A549 treated with ZK216348 at 1 μM for 4 hours (cell line): ENCODE measurements at places on chromosomes 7 and 10. TPM values are rescaled to one million over a fixed set of nuclear protein-coding genes. Genes with fewer than 3 reads are reported as not detected.

OGA gene
- 69.1 to 82.5 TPM (median 73.9 TPM) in 5 replicates for total RNA-seq

HOXA3 gene
- 3.8 to 9.6 TPM (median 8.0 TPM) in 5 replicates for total RNA-seq

PLEKHS1 gene
- total RNA-seq = 0.04 to 0.12 TPM (median 0.09 TPM) in 3 of 5 replicates, not detected in the others

TAS2R60 gene
- total RNA-seq = not detected in 5 replicates

CNPY1 gene
- not detected in 5 replicates for total RNA-seq

TRPV6 gene
- not detected in 5 replicates for total RNA-seq

MRPL43 gene
- 76.6 to 104 TPM (median 96.0 TPM) in 5 replicates for total RNA-seq

CYP26C1 gene
- not detected in 5 replicates for total RNA-seq

EMX2 gene
- total RNA-seq = not detected in 5 replicates

PRPS1L1 gene
- total RNA-seq = not detected in 5 replicates

LIPK gene
- not detected in 5 replicates for total RNA-seq

LHPP gene
- 11.8 to 14.8 TPM (median 12.5 TPM) in 5 replicates for total RNA-seq

MTURN gene
- 3.8 to 6.9 TPM (median 5.9 TPM) in 5 replicates for total RNA-seq

TRPV5 gene
- total RNA-seq = not detected in 5 replicates

ZC3HAV1L gene
- 4.2 to 9.8 TPM (median 6.5 TPM) in 5 replicates for total RNA-seq

MBL2 gene
- not detected in 5 replicates for total RNA-seq

ZNF117 gene
- total RNA-seq = 0.07 to 0.29 TPM (median 0.14 TPM) in 5 replicates

INHBA gene
- total RNA-seq = 0.20 to 1.0 TPM (median 0.61 TPM) in 5 replicates

GIMAP4 gene
- total RNA-seq = not detected in 5 replicates

TEX36 gene
- not detected in 5 replicates for total RNA-seq

TRIL gene
- not detected in 5 replicates for total RNA-seq

NOS3 gene
- 0.07 to 1.0 TPM (median 0.46 TPM) in 5 replicates for total RNA-seq

TEX47 gene
- not detected in 5 replicates for total RNA-seq

ATRNL1 gene
- 0.09 to 0.48 TPM (median 0.19 TPM) in 5 replicates for total RNA-seq

IGF2BP3 gene
- total RNA-seq = 19.2 to 34.3 TPM (median 24.8 TPM) in 5 replicates

GRID2IP gene
- total RNA-seq = not detected in 5 replicates

SNCG gene
- total RNA-seq = 11.6 to 19.1 TPM (median 15.3 TPM) in 5 replicates

GHRHR gene
- total RNA-seq = not detected in 5 replicates

REEP3 gene
- 14.1 to 37.4 TPM (median 17.8 TPM) in 5 replicates for total RNA-seq

FAM131B gene
- total RNA-seq = 0.20 to 0.62 TPM (median 0.46 TPM) in 5 replicates

FAM25C gene
- total RNA-seq = 1.5 to 4.0 TPM (median 2.4 TPM) in 3 of 5 replicates, not detected in the others

OR6B1 gene
- not detected in 5 replicates for total RNA-seq

RBM20 gene
- total RNA-seq = 1.6 to 2.7 TPM (median 2.4 TPM) in 5 replicates

SLC26A4 gene
- total RNA-seq = 0.11 to 0.23 TPM in 2 of 5 replicates, not detected in the others

CYP2C19 gene
- not detected in 5 replicates for total RNA-seq

RSPH10B gene
- 0.12 to 0.24 TPM (median 0.15 TPM) in 3 of 5 replicates, not detected in the others for total RNA-seq

ACTL6B gene
- not detected in 5 replicates for total RNA-seq

AS3MT gene
- 2.6 to 5.0 TPM (median 4.7 TPM) in 5 replicates for total RNA-seq

GTPBP4 gene
- total RNA-seq = 93.1 to 171 TPM (median 102 TPM) in 5 replicates
